ENCODE measurements at places on chromosomes 7 and 10.

DNA sequence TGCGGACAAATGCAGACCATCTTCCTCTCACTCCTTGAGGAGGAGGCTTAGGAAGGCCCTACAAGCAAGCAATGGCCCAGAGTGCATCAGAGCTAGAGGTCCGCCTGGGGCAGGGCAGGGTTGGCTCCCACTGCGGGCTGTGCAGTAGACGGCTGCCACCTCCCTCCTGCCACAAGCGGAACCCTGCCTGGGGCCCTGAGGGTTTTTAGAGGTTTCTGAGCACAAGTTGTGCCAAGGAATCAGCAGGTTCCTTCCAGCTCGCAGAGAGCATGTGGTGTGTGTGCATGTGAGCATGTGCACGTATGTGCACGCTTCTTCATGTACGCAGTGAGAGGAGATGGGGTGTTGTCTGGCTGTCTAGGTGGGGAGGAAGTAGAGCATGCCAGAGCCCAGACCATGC lies 25.9 kb upstream of the SMARCD3 start:
- DNase-seq, result no peak

DNA sequence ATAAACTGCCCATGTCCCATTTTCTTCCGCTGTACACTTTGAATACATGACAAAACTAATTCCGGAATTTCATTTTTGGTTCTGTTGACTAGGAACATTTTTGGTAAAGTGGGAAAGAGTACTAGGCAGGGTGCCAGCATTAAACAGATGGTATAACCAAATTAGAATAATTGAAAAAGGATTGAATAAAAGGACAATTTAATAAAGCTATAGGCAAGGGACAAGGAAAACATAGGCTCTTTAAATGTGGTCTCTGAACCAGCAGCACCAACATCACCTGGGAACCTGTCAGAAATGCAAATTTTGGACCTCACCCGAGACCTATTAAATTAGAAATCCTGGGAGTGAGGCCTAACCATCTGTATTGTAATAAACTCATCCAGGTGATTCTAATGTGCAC lies 376.9 kb downstream of the LRRTM3 start:
- DNase-seq, result no peak

DNA sequence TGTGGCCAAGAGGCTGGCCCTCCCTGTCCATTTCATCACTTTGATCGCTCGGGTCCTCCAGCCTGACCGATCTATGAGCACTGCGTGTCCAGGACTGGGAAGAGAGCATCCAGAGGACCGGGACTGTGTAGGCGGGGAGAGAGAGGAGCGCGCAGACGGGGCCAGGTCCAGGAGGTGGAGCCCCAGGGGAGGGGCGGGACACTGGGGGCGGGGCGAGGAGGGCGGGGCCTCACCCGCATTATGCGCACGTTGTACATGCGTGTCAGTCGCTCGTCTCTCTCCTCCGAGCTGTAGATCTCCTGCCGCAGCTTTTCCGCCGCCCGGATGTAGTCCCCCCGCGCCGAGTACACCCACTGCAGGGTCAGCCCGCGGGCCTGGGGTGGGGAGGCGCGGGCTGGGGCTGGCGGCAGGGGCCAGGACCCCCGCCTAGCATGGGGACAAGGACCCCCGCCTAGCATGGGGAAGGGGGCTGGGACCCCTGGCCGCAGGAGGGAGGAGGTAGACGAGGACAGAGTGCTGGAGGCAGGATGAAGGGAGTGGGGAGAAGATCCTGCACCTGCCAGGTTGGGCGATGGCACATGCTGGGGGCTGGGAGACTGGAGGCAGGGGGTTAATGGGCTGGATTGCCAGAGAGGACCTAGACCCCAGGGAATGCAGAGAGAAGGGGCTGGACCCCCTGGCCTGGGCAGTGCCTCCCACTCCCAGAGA lies 14.3 kb downstream of the MOSPD3 start:
- DNase-seq, result peak; percentile 75

- DNase-seq, result no peak
These were observed 101.5 kb upstream of the NPVF start for GRCh38 chr7:25329815-25330214.

DNA sequence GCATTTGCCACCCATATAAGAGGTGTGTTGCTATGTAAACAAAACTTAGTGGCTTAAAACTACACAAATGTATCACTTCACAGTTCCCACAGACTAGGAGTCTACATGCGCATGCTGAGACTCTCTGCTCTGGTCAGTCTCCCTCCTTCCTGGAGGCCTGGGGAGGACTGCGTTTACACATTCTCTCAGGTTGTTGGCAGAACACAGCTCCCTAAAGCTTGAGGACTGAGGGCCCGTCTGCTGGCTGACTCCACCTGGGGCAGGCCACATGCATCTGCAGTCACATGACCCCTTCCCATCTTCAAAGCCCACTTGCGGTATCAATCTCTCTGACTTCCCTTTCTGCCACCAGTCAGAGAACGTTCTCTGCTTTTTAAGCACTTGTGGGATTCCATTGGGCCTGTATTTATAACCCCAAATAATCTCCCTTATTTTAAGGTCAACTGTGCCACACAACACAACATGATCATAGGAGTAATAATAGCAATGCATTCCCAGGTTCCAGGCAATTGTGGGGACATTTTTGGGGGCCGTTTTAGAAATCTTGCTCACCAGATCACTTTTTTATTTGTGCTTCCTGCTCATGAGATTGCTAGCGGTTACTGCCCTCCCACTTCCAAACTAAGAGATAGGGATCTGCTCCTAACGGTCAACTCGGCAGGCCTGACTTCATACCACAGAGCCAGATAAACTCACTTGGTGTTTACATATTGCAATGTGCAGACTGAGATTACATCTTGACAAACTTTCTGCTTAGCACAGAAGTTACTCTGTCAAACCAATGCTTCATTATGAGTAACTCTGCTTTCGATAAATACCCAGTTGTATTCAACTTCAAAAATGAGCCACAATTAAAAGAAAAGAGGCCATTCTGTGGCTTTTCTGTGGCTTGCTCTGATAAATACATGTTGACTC lies 96.3 kb downstream of the ALOX5 start:
- no peak for DNase-seq

Data from DMS153 (cell line).